Activated T-cell treated with anti-CD3 and anti-CD28 coated beads for 24 hours (primary cell): ENCODE measurements at places on chromosomes 1 and 21.
A peak's percentile ranks its signal among the peaks of the same experiment; 100 is the strongest.

- DNase-seq = no peak
These were observed 1.2 kb downstream of the BCL9 start for GRCh38 chr1:147542569-147542897.

- no peak for DNase-seq
These were observed 1256.6 kb upstream of the B3GALT2 start for GRCh38 chr1:194442901-194443575.

DNA sequence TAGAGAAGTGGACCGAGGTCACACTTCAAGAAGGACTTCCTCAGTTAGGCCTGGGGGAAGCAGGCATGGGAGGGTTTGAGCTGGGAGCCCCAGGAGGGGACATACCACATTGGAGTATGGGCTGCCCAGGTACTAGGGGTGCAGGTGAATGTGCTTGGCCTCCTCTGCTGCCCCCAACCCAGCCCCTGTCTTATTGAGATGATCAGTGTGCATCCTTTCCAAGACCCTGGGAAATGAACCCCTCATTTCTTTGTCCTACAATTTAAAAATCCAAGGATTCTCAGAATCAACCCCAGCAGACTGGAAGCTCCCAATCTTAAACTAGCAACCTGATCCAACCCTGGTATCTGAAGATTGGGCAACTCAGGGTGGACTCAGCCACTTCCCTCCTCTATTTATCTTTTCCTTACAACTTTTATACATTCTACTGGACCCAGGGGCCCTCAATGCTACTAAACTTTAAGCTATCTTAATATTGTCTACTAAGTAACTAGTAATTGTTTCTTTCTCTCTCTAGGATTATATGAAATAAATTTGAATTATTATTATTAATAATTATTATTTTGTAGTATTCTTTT, 9.1 kb downstream of the MEX3A start:
- DNase-seq = no peak

- peak; percentile 19 for DNase-seq
These were observed 64.0 kb downstream of the SAMSN1 start for GRCh38 chr21:14482165-14482564.

DNA sequence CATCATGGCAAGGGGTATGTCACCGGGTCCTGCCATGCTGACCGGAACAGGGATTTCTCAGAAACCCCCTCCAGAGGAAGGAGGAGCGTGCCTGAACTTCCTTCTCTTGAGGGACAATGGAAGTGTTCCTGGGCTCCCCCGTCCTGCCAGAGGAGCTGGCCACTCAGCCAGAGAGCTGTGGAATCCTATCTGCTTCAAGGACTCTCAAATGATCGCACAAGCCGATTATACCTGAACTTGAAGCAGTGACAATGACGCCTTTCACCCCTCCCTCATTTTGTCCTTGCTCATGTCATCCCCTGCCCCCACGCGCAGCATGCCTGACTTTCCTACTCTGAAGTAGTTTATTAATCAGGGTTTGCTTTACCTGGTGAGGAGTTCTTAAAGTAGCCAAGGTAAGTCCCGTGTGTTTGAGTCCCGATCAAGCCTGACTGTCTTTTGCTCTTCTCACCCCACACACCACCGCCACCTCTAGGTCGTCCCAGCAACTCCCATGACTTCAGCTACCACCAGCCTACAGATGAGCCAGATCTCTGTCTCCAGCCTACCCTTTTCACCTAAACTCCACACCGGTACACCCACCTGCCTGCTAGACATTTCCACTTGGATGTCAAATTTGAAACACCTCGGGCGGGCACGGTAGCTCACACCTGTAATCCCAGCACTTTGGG, 25.0 kb upstream of the PRELP start:
- DNase-seq = no peak

DNA sequence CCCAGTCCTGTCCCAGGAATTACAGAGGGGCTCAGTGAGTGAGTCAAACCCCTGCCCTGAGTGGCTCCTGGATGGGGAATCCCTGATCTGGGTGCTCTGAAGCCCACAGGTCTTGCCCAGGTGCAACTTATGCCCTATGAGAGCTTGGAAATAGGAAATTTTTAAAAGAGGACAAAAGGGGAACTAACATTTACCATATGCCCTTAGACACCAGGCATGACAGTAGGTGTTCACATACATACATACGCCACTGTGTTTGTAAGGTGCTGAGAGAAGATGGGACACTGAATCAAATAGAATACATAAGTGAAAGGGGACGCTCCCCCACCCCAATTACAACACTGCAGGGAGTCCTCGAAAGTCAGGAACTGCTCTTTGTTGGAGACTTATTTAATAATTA, 1.4 kb downstream of the CFAP45 start:
- DNase-seq = no peak

DNA sequence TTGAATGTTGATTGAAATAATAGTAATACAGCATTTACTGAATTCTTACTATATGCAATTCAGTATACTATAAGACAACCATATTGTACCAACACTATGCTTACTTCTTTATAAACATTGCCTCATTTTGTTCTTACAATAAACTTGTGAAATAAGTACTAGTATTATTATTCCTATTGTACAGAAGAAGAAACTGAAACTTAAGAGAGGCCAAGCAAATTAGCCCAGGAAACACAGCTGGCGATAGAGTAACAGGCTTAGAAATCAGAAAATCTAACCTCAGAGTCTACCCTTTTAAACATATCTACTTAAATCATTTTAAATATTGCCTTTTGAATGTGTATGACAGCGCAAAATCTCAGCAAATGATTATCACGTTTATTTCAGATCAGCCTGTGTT, 41.7 kb downstream of the FASLG start:
- no peak for DNase-seq
